ENCODE measurements at places on chromosomes 4 and X.

GRCh38 chr4:82786828-82787227, 11.8 kb downstream of the SCD5 start:
- DNase-seq: no peak

GRCh38 chr4:15926486-15926885, 12.1 kb downstream of the FGFBP1 start:
- no peak for DNase-seq

- no peak for DNase-seq
These were observed 51.6 kb downstream of the SCFD2 start for GRCh38 chr4:53314252-53314651.

DNA sequence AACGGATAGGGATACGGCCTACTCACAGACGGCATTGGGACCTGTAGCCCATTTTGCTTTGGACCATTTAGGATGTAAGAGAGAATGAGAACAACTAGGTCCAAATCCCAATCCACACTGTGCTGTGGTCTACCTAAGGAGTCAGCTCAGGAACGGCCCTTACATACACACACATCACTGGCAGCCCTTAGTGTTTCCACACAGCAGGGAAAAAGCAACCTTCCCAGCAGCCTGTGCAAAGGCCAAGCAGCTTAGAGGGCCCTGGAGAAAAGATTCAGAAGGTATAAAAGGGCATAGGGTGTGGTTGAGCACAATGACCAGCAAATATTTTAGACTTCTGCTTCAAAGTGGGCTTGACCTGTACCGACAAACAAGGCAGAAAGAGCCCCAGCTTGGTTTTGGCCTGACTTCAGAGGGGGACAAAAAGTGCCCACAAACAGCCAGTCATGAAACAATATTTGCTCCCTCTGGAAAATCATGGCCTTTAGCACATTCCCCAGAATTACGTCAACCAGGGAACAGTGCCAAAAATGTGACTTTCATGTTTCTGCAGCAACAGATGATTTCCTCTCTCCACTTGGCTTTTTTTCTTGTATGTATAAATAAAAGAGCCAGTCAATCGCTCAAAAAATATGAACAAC, 359.5 kb upstream of the FGF16 start:
- no peak for DNase-seq

DNA sequence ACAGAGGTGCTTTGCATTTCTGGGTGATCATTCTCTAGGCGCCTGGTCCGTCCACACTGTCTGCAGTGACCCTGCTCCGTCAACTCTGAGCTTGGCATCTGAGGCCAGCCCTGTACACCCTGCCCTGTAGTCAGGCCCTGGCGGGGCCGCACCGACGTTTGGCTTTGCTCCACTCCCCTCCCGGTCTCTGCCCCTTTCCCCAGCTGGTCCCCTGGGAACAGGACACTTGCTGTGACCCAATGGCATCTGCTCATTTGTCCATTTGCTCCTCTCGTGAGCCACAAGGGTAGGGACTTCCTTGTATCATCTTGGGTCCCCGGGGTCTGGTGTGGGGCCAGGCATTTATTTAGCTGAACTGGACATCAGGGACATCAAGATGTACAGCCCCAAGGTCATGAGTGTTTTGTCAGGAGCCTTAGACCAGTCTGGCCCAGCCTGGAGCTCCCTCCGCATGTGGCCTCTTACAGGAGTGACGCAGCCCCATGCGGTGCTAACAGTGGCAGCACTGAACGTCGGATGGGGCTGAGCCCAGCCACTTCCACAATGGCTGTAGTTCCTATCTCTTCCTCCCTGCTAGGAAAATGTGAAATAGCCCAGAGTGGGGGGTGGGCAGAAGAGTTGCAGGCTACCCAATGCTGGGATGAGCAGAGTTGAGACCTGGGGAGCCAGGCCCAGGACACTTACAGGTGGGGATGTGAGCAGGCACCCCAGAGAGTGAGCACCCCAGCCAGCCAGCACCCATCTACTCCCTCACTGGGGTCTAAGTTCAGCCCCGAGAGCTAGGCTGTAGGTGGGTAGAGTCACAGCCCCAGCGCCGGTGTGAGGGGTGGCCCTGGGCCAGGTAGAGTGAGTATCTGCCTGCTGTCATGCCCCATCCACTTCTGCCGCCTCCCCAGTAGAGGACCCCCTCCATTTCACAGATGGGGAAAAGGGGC, 2.0 kb upstream of the SH3BP2 start:
- no peak for DNase-seq

DNA sequence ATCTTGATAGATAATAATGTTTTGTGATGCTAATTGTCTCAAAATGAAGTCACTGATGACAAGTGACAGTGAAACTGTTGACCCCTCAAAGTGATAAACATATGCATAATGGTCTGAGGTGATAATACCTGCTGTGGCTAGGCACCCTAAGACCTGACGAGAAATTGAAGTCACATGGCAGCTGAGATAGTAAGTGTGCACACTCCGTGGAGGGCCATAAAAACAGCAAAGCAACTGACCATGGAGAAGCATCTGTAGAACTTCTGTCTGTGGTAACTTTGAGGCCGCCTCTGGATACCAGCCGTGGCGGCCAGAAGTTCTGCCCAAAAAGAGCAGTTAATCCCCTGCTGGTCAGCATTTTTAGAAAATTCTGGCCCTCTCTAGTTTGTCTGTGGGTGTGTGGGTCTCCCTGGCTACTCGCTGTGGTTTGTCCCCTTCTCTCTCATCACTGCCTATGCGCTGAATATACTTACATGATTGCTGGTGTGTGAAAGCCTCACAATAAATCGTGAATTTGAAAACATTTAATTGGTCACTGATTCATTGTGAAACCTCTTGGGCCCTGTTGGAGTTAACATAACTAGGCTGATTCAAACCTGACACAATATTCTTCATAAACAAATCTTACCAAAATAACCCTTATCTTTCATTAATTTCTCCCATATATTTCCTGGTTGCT, 50.6 kb downstream of the CCDC149 start:
- no peak for DNase-seq

DNA sequence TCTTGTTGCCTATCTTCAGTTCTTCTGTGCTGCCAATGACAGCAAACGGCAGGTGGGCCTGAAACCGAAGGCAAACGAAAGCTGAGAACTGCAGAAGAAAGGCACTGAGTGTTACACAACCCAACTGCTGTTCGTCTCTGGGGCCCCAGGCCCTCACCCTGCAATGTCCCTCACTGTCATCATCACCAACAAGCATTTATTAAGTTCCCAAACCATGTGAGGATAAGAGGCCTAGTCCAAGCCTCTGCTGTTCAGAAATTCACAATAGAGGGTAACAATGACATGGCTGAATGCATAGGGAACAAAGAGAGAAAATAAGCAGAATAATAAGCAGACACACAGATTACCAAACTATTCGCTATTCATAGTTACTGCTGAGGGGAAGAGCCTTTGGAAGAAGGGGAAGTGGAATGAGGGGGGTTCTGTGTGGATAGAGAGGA, 34.5 kb upstream of the NKRF start:
- no peak for DNase-seq

GRCh38 chr4:242121-242848, 63.0 kb downstream of the ZNF732 start:
- DNase-seq: peak; percentile 84
